PC-3 (cell line): ENCODE measurements at places on chromosomes 3 and 15. TPM values are rescaled to one million over a fixed set of nuclear protein-coding genes. Genes with fewer than 3 reads are reported as not detected.

Gene PLSCR5
- not detected in 2 replicates for total RNA-seq

DNA sequence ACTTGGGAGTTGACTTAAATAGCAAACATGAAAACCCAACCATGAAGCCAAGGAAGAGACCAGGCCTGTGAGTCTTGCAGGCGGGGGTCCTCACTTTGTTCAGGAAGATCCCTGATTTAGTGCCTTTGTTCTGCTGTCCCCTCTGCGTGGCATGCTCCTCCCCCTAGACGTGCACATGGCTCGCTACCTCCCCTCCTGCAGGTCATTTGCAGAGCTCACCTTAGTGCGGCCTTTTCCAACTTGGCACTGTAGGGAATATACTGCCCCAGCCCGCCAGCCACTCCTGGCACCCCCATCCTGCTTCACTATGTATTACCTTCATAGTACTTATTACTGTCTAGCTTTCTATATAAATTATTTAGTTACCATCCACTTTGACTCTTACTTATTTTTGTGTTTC lies 18.3 kb downstream of the GXYLT2 start:
- H3K4me1 ChIP-seq, result peaks cover 17% of the 10 kb centered on the region; the same call in 1 of the 2 replicates
- no peak overlapping the region for H3K4me3 ChIP-seq
- H3K27me3 ChIP-seq, result no peaks in the 10 kb centered on the region
- H3K36me3 ChIP-seq, result no peaks in the 10 kb centered on the region
- H3K27ac ChIP-seq, result no peak overlapping the region

DNA sequence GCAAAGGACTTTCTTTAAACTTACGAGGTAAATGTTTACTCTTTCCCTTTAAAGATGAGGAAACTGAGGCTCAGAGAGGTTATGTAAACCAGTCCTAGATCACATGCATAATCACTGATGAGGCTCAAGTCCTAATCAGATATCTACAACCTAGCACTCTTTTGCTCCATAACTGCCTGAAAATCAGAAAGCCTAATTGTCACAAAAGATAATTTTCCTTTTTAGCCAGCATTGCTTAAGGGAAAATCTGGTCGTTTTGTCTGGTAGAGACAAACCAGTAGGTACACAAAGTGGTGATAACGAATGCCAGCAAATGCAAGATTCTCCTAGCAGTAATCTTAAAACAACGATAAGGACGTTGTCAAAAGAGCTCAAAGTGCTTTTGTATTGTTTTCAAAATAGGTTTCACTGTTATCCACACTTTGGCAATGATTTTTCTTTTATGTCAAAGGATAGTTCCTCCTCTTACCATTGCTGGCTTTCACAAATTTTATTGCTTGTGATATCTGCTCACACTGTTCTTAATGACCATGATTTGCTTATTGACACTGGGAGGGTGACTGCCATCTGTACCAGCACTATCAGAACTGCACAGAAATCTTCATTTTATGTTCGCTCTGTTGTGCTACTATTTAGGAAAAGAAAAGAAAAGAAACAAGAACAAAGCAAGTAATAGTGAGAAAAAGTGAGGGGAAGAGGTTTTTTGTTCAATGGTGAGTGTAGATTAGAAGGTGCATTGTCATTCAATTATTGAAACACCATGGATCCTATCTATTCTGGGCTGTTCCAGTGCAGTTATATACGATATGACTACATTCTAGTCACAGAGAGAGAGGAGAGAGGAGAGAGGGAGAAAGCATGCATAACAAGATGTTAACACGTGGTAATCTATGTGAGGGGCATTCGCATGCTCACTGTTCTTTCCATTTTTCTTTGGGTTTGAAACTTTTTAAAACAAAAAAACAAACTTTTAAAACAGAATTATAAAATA lies 13.7 kb downstream of the IQCH start:
- H3K36me3 ChIP-seq, result no peaks in the 10 kb centered on the region
- H3K27ac ChIP-seq, result no peak overlapping the region
- no peaks in the 10 kb centered on the region for H3K4me1 ChIP-seq
- DNase-seq, result no peak
- H3K27me3 ChIP-seq, result no peaks in the 10 kb centered on the region

DNA sequence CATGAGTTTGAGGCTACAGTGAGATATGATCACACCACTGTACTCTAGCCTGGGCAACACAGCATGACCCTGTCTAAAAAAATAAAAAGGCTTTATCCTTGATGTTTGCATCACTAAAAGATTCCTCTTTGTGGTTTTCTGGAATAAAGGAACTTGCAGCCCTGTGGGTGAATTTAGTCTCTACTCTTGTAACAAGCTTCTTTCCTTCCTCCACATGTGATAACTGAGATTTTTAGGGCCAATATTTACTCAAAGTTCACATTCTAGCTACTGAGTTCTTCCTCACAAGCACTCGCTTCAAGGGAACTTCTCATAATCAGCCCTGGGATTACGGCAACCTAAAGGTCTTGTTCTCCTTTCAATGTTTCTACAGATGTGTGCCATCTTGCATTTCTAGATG lies 24.6 kb downstream of the COMMD2 start:
- no peaks in the 10 kb centered on the region for H3K36me3 ChIP-seq
- H3K27me3 ChIP-seq, result no peaks in the 10 kb centered on the region
- DNase-seq, result no peak
- no peak overlapping the region for H3K27ac ChIP-seq

Gene ALDH1L1
- total RNA-seq, result not detected in 2 replicates
